Tibial nerve (tissue), 4 donors: ENCODE measurements at places on chromosomes 4 and X. TPM values are rescaled to one million over a fixed set of nuclear protein-coding genes. Genes with fewer than 3 reads are reported as not detected.
A peak's percentile ranks its signal among the peaks of the same experiment; 100 is the strongest.

DNA sequence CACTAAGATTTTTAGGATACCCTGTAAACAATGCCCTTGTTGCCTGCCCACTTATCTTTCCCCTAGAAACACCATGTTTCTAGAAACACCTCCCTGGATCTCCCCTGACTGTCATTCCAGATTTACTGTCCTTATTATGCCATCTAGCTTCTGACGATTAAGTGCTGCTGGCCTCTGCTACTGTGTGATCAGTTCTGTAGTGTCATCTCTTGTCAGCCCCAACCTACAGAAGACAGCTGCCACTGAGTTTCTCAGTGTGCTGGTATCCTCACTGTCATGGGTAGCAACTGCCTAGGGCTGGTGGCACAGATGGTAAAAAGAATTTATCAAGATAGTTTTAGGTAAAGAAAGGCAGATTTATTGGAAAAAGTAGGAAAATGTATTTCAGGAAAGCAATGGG, 68.7 kb upstream of the WWC2 start:
- no peak for DNase-seq

GRCh38 chrX:1424147-1424851, 28.4 kb downstream of the ASMTL start:
- no peak for DNase-seq

The CTSO gene
- total RNA-seq = 8.7 TPM

DNA sequence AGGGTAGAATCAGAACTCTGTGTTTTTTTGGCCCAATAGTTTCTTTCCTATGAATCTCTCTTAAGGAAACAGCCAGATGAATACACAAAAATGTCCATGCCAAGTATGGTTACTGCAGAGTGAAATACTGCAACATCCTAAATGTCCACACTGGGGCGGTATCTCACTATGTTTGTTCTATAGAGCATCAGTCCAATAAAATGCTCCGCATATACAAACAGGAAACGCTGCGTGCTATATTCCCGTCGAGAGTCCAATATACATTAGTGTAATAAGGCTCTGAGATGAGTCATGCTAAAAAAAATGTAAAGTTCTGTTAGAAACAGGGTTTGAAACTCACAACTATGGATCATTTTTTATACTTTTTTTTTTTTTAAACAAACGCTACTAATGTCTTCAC, 72.9 kb upstream of the ENOX2 start:
- DNase-seq = peak; percentile 16

GRCh38 chrX:46690818-46691217, 68.1 kb downstream of the SLC9A7 start:
- DNase-seq = no peak

DNA sequence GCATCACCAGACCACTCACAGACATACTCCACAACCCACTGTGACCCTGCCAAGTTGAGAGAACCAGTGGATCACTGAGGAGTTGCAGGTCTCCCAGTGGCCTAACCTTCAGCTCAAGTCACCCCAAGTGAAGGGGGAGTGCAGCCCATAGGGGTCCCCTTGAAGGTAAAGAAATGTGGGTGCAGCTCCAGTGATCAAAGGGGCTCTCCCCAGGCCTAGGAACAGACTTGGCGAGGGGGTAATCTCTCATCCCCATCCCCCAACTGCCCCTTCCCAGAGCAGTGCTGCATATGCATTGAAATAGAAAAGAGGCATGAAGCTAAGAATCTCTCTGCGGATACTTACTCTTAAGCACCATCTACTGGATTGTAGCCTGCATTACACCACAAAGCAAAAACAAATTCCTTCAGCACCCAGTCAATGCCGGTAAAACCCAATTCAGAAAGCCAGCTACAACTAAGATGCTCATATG, 27.0 kb downstream of the MAGEE1 start:
- no peak for DNase-seq

- no peak for DNase-seq
Observed at GRCh38 chrX:96052078-96052477, 632.6 kb upstream of the DIAPH2 start.

The FAM184B gene
- total RNA-seq = not detected

- DNase-seq = no peak
Observed at GRCh38 chrX:75045369-75045768, 110.7 kb downstream of the ABCB7 start.

The SLITRK4 gene
- 2.1 TPM for total RNA-seq

GRCh38 chr4:140116442-140117104, 37.4 kb downstream of the MAML3 start:
- DNase-seq = no peak

- no peak for DNase-seq
Observed at GRCh38 chrX:8907688-8908087, 106.5 kb upstream of the FAM9A start.

GRCh38 chr4:189364032-189364449, 576.6 kb upstream of the FRG1 start:
- no peak for DNase-seq

GRCh38 chr4:108758498-108758897, 4.4 kb downstream of the ETNPPL start:
- no peak for DNase-seq

DNA sequence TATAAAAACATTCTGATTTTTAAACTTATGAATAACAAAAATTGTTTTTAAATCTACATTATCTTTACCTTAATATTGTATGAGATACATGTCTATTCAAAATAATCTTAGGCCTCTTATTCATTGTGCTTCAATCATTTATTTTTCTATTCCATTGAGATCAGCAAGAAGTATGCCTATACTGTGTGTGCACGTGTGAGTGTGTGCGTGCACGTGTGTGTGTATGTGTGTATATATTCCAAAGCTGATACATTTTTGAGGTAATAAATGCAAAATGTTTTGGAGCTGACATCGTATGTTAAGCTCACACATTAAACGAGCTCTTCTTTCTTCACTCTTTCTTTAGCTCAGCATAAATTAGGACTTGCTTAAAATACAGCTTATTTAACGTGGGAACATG, 1701.2 kb upstream of the PCDH10 start:
- no peak for DNase-seq

The GAB1 gene
- 123 TPM for total RNA-seq

GRCh38 chr4:2637956-2638552, 101.6 kb downstream of the FAM193A start:
- no peak for DNase-seq

The DSPP gene
- not detected for total RNA-seq

DNA sequence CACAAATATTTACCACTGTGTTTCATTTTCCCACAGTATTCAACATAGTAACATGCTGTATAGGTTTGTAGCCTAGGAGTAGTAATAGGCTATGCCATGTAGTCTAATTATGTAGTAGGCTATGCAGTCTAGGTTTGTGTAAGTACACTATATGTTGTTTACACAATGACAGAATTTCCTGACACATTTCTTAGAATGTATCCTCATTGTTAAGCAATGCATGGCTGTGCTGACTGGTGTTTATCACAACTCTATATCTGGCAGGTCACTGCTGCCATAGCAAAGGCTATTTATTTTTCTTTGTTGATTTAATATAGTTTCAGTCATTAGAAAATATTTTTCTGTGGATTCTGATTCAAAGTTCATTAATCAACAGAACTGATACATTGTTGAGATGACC, 108.3 kb upstream of the TEX13A start:
- no peak for DNase-seq
